ENCODE measurements at places on chromosomes 4 and X. TPM values are rescaled to one million over a fixed set of nuclear protein-coding genes. Genes with fewer than 3 reads are reported as not detected.

DNA sequence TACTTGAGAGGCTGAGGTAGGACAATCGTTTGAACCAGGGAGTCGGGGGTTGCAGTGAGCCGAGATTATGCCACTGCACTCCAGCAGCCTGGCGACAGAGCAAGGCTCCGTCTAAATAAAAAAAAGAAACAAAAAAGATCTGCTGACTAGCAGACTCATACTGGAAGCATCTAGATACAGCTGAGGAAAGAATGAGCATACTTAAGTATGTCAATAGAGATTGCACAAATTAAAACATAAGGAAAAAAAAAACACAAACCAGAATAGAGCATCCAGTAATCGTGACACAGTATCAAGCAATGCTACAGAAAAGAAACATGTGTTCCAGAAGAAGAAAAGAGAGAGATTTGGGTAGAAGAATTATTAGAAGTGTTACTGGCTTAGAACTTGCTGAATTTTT, 105.5 kb upstream of the SPOCK3 start:
- DNase-seq: no peak

- no peak for DNase-seq
Observed at GRCh38 chr4:40612831-40613230, 16.8 kb downstream of the RBM47 start.

EXOC1L gene
- not detected for total RNA-seq

CSAG2 gene
- not detected for total RNA-seq

IQCM gene
- total RNA-seq: not detected

All from lung microvascular endothelial cell (primary cell).